Activated T-cell treated with anti-CD3 and anti-CD28 coated beads, Interleukin-2, amount 50 U/mL, for 72 hours (primary cell): ENCODE measurements at places on chromosomes 4 and X. TPM values are rescaled to one million over a fixed set of nuclear protein-coding genes. Genes with fewer than 3 reads are reported as not detected.
A peak's percentile ranks its signal among the peaks of the same experiment; 100 is the strongest.

ASMT gene
- 0.21 TPM for total RNA-seq

IL9R gene
- total RNA-seq = 5.2 TPM

- H3K27me3 ChIP-seq = no peaks in the 10 kb centered on the region
- no peaks in the 10 kb centered on the region for H3K4me1 ChIP-seq
- H3K27ac ChIP-seq = no peak overlapping the region
- no peak for DNase-seq
- H3K4me3 ChIP-seq = no peak overlapping the region
Measured at GRCh38 chr4:8904041-8904501, 32.4 kb upstream of the HMX1 start.

DNA sequence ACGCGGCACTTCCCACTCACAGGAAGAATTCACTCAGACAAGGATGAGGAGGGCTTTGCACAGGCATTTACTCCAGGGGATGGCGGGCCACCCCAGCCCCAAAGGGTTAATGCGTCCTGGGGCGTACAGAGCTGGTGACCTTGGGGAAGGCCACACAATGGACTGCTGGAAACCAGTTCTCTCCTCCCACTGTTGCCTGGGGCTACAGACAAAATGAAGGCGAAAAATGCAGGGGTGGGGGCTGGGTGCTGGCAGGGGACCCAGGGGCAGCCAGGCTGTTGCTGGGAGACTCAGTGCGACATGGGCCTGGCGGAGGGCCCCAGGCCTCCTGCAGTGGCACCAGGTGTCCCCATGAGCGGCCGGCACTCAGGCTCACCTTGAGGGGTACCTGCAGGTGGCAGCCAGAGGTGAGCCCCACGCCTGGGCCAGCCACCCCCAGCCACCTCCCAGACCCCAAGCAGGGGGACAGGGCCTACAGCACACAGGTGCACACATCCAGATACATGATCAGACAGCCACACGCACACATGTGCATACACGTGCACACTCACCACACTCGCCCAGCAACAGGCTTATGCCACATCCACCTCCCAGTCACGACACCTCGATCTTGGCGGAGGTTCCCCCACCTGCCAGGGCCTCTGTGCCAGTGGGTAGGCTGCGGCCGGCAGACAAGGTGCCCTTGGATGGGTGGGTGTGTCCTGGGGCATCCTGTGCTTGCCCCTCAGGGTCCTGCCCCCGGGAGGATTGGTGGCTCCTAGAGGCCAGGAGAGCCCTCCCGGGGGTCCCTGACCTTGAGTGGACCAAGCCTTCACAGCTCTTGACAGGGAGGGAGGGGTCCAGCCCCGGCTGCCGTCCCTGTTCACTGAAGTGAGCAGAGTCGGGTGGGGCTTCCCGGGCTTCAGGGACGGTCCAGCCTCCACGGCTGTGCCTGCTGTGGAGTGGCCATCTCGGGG, 13.1 kb downstream of the NAT8L start:
- H3K36me3 ChIP-seq = no peaks in the 10 kb centered on the region
- H3K4me3 ChIP-seq = no peak overlapping the region
- H3K27ac ChIP-seq = no peak overlapping the region
- H3K4me1 ChIP-seq = no peaks in the 10 kb centered on the region

GRCh38 chr4:1245481-1246051, 3.4 kb downstream of the CTBP1 start:
- H3K36me3 ChIP-seq = peaks cover 4% of the 10 kb centered on the region
- peak overlapping the region; percentile 81 for H3K27ac ChIP-seq
- H3K27me3 ChIP-seq = no peaks in the 10 kb centered on the region
- peak overlapping the region; percentile 98 for H3K4me3 ChIP-seq
- peaks cover 45% of the 10 kb centered on the region for H3K4me1 ChIP-seq
